ENCODE measurements at places on chromosomes 1 and 21.

GRCh38 chr1:61539720-61540462, 185.1 kb downstream of the TM2D1 start:
- no peak for DNase-seq

DNA sequence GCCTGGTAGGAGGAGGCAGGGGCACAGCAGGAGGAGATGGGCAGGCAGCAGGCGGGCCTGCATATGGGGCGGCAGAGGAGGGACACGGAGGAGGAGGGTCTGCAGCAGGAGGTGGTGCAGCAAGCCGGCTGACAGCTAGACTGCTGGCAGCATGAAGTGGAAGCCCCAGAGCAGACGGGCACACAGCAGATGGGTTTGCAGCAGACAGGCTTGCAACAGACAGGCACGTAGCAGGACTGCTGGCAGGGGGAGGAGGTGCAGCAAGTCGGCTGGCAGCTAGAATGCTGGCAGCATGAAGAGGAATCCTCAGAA, 615 bp downstream of the KRTAP10-5 start:
- DNase-seq: no peak

DNA sequence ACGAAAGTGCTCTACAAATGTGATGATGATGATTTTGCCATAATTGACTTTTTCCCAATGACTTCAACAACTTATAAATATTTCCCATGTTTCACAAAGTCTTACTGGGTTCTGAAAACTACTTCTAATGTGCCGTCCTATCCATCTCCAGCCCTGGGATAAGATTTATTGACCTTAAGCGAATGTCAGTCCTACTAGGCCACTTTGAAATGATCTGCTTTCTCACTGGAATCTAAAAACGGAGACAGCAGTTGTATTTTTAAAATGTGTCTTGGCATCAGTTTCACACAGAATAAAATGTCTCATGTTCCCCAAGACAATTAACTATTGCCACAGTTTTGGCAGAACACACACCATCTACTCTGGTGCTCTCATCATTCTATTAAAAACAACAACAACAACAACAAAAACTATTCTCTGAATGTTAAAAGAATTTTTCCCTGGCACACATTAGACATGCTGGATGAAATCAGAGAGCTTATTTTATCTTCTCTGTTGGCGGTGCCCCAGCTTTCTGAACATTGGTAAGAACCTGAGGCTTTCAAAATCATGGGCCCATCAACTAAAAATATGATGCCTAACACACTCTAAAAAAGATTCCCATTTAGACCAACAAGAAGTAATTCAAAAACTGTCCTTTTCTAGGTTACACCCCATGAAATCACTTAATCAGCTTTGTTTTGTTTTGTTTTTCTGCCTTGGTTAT, 23.1 kb upstream of the DNASE2B start:
- no peak for DNase-seq

DNA sequence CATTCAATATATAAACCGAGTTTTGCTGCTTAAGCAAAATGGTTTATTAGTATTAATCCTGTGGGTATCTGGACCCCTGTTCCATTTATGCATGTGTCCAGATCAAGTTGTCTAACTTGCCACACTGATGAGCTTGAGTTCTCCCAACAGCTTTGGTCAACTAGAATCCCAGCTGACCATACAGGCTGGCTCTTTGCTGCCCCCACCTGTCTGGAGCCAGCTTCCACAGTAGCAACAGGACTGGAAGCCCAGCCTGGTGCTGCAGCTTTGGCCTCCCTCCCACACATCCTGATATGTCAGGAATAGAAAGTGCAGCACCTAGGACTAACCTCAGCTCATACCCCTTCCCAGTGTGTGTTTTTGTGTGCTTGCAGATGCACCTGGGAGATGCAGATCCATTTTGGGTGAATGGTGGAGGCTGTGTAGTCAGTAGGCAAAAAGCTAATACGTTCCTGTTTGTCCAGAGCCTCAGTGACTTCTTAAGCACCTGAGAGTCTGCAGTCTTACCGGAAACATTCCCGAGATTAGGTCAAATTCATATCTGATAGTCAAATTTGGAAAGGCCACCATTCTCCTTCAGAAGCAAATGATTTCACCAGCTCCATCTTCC, 40.9 kb upstream of the BEND5 start:
- DNase-seq: no peak

- DNase-seq: peak; percentile 69
Measured at GRCh38 chr1:45018599-45019230, 6.7 kb downstream of the UROD start.

Data from activated naive CD4-positive, alpha-beta T cell treated with anti-CD3 and anti-CD28 coated beads, Interleukin-2, amount 50 U/mL, for 72 hours (primary cell).